Stimulated activated CD4-positive, alpha-beta T cell treated with anti-CD3 and anti-CD28 coated beads, Interleukin-15, amount 100 ng/mL, for 1 hour (primary cell): ENCODE measurements at places on chromosomes 16 and 17.

GRCh38 chr16:3400446-3400778, 392 bp downstream of the ZSCAN32 start:
- no peak for DNase-seq

DNA sequence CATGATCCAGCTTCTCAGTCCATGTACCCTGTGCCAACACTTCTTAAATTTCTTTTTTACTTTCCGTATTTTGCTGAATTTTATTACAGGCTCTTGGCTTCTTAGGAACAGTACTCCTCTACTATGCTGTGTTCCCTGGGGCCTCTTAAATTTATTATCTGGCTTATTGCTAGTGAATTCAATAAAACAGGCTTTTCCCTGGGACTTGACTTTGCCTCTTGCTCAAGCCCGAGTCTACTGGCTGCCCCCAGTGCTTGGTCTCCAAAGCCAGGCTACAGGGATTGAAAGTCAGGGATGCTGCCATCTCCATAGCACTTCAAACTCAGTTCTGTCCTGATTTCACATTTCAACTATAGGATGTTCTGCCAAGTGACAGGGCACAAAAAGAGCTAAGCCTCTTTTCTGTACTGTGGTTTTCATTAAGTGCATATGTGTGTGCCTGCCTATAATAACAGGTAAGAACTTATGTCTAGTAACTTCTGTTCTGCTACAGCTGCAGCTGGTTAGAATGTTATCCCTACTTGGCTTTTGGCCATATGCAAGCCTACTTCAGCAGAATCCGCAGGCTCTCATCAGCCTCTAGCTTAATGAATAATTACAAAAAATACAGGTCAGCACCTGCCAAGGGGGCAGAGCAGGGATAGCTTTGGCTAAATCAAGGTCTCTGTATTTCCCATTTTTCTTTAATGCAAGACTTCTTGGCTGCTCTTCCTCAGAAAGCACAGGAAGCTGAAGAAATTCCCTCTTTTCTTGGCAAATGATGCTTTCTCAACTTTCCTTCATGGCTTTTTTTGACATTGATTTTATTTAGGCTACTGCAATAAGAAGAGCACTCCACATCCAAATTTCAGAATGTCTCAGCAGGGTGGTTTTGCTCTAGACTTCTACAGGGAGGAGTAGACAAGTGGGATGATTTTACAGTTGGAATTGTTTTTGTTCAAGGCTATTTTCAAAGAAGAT, 8.2 kb downstream of the FAM20A start:
- no peak for DNase-seq

DNA sequence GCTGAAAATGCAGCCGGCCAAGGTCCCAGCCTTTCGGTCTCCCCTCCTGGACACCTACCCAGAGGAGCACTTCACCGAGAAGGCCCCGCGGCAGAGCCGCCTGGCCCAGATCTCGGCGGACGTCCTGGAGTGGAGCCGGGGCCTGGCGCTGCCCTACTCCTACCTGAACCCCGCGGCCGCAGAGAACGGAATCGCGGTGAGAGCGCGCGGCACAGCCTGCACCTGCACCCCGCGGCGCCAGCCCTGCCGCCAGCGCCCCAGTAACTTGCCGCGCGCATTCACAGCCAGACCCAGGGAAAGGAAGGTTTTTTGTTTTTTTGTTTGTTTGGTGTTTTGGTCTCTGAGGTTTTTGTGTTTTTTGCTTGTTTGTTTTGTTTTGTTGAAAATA, 15.2 kb downstream of the ALOX12B start:
- DNase-seq, result no peak

GRCh38 chr16:72277749-72278148, 105.8 kb upstream of the PMFBP1 start:
- no peak for DNase-seq

- DNase-seq, result no peak
These were observed 7.3 kb downstream of the FOXN1 start for GRCh38 chr17:28513476-28513875.

DNA sequence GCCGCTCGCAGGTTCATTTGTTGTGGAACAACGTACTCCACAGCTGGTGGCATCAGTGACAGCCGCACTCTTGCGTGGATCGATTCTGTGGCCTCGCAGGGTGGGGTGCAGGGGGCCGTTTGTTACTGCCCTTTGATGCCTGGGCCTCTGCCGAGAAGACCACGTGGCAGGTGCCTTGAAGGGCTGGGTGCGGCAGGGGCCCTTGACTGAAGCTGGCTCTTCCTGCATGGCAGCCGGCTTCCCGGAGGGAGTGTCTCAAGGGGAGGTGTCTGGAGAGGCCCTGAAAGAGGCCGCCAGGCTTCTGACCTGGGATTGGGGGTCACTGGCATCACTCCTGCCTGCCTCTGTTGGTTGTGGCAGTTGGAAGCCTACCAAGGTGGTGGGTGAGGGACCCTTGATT, 43.8 kb downstream of the TBCD start:
- DNase-seq, result no peak
